Dermis lymphatic vessel endothelial cell (primary cell): ENCODE measurements at places on chromosomes 16 and 17. TPM values are rescaled to one million over a fixed set of nuclear protein-coding genes. Genes with fewer than 3 reads are reported as not detected.

BCL6B gene
- total RNA-seq, result 39.0 and 76.2 TPM in 2 replicates

ARMC7 gene
- 2.4 and 5.8 TPM in 2 replicates for total RNA-seq

HCRT gene
- total RNA-seq, result not detected in 2 replicates

RPRML gene
- total RNA-seq, result not detected in 2 replicates

ADAP2 gene
- 0.43 and 1.2 TPM in 2 replicates for total RNA-seq

C17orf107 gene
- 0.77 and 1.1 TPM in 2 replicates for total RNA-seq

TRIM16 gene
- total RNA-seq, result 45.6 and 51.6 TPM in 2 replicates

FNDC8 gene
- not detected in 2 replicates for total RNA-seq

KRTAP9-8 gene
- not detected in 2 replicates for total RNA-seq

FOXF1 gene
- total RNA-seq, result 0.09 and 0.33 TPM in 2 replicates

CHD9NB gene
- under 0.01 TPM in 2 replicates for total RNA-seq

SNX20 gene
- total RNA-seq, result 0.09 and 0.11 TPM in 2 replicates

TBX6 gene
- 0.11 and 0.26 TPM in 2 replicates for total RNA-seq

SLC5A2 gene
- 0.11 TPM in 1 of 2 replicates, not detected in the other for total RNA-seq

ADGRG1 gene
- 4.3 and 12.2 TPM in 2 replicates for total RNA-seq

PLLP gene
- total RNA-seq, result 2.7 and 3.5 TPM in 2 replicates

TLCD3B gene
- not detected in 2 replicates for total RNA-seq

TBC1D3I gene
- 0.11 TPM in 1 of 2 replicates, not detected in the other for total RNA-seq
